Cortex of kidney (tissue), 1 donor: ENCODE measurements at places on chromosomes 1 and 21.

- DNase-seq, result no peak
These were observed 27.4 kb downstream of the SYF2 start for GRCh38 chr1:25204797-25205480.

DNA sequence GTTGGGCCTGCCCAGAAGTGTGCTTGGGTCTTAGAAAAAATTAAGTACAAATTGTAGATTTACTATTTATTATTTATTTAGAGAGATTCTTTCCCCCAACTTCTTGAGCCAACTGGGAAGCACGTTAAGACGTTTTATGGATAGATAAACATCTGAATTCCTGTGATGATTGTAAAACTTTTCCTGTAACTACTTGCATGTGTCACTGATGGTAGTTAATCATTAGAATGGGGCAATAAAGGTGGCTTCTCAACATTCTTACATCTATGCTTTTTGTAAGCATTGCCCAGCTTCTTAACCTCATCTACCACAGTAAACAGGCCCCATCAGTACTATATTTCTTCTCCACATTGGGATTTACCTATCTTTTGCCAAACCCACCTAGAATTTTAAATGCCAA lies 559.8 kb downstream of the LMO4 start:
- DNase-seq, result no peak

GRCh38 chr1:174158767-174159251 lies 511 bp upstream of the RABGAP1L start:
- DNase-seq, result no peak

DNA sequence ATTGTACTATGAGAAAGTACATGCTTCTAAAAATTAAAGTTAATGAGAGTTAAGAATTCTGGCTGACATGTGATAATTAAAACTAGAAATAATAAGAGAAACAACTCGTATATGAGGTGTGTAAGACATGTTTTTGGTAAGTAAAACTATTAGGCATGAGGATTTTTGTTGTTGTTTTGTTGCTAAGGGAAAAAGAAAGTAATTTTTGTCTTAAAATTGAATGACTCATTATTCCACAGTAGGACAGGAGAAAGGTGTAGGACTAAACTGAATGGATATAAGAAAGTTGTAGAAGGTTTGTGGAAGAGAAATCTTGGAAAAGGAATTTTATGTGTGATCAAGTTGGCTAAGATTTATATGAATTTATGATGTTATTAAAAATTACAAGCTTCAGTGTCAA lies 54.8 kb downstream of the TBX19 start:
- DNase-seq, result no peak

- no peak for DNase-seq
These were observed 2.7 kb downstream of the RGL1 start for GRCh38 chr1:183807549-183808168.

DNA sequence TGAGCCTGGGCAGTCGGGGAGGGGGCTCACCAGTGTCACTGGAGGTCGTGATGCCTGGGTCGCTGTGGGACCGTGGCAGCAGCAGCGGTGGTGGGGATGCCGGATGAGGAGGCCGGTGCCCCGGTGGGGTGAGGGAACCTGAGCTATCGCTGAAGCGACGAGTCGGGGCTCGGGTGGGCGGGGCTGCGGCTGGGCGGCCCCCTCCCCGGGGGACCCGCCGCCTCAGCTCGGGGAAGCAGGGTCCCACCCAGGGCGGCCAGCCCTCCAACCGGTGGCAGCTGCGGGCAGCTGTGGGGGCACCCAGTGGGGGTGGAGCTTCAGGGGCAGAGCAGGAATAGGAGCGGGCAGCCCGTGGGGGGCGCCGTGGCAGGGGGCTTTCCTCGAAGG lies 5.0 kb downstream of the ENTREP3 start:
- DNase-seq, result no peak

DNA sequence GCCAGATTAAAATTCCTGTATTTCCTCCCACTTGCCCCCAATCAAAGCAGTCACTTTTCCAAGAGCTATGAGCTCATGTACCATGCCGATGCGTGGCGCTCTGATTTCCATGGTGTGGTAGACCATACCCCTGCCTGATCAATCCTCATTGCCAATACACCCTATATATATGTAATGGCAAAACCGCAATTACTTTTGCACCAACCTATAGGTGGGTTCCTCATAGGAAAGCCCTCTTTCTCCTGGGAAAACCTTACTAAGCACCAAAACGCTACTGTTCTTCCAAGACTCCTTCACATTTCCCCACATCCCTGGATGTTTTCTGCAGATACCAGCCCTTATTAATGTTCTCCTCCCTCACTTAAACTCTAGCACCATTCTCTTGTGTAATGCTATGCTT lies 11.0 kb downstream of the KCNJ6 start:
- no peak for DNase-seq

DNA sequence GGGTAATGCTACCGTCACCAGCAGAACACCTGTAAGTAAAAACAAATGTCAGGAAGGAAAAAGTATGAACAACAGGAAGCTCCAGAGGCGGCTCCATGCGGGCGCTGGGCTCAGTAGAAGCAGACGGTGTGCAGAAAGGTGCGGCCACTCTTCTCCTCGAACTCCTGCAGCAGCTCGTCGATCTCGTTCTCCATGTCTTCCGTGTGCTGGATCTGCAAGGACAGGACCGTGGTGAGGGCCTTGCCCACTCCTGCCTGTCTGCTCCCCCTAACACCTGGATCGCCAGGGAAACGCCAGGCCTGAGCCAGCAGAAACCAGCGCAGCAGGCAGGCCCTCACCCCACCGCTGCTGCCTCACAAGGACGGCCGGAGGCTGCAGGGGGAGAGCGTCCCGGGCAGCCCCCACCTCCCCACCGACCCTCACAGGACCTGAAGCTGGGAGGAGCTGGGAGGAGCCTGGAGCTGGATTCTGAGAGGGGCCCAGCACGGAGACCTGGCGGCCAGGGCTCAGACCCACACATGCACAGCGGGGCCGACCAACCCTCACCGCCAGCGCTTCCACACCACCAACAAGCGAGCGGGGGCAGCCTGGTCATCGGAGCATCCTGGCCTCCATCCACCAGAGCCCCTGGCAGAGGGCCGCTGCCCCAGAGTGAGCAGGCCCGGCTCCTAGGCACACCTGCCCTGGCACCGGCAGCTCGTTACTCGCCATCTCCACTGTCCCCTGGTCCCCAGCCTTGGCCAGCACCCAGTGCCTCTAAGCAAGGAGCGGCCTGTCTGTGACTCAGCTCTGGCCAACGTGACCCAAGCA lies 1.7 kb upstream of the TMEM240 start:
- no peak for DNase-seq

- no peak for DNase-seq
These were observed 51.7 kb upstream of the ACADM start for GRCh38 chr1:75672528-75673393.

DNA sequence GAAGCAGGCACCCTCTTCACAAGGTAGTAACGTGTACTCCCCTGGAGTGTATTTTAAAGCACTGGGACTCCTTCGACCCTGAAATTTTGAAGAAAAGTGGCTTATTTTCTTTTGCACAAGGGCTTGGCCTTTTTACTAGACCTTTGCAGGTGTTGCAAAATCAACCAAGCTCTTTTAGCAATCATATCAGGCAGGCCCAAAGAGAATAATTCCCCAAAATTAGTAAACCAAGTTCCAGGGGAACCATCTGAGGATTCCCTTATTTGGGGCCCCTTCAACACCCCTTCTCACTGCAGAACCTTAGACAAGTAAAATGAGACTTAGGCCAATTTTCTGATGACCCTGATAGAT lies 28.3 kb downstream of the CBR1 start:
- no peak for DNase-seq

GRCh38 chr1:156126043-156126629 lies 11.6 kb downstream of the LMNA start:
- DNase-seq, result no peak

- no peak for DNase-seq
These were observed 9.8 kb downstream of the MIXL1 start for GRCh38 chr1:226233293-226233692.

GRCh38 chr1:10724511-10724910 lies 71.9 kb downstream of the CASZ1 start:
- DNase-seq, result no peak

DNA sequence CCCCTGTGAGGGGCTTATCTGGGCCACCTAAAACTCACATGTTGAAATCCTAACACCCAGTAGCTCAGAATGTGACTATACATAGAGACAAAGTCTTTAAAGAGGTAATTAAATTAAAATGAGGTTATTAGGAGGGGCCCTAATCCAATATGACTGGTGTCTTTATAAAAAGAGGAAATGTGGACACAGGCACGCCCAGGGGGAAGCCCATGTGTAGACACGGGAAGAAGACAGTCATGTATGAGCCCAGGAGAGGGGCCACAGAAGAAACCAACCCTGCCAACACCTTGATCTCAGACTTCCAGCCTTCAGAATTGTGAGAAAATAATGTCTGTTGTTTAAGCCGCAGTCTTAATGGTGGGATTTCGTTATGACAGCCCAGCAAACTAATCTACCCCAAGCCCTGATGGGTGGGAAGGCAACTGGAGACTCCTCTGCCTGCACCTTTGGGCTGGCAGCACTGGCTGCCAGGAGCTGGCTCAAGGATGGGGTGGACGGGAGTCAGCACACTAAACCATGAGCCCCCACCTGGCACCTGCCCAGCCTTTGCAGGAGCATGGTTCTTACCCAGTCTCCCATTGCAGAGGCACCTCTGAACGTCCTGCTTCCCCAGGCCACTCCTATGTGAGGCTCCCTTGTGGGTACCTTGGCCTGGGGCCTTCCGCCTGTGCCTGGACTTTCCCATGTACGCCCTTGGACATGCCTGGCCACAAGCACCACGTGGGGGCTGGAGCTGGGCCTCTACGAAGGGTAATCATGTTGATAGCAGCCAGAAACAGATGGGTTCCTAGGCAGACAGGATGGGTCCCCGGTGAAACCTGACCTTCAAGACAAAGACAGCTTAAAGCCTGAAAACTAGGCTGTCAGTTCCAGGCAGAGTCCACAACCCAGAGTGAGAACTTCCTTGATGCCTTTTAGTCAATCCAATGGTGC lies 57.1 kb upstream of the DMRTB1 start:
- DNase-seq, result no peak

GRCh38 chr1:162856260-162856659 lies 4.7 kb downstream of the CCDC190 start:
- DNase-seq, result no peak

- DNase-seq, result no peak
These were observed 75.2 kb upstream of the GADD45A start for GRCh38 chr1:67609577-67610341.

GRCh38 chr21:35581640-35582039 lies 478.7 kb downstream of the SETD4 start:
- DNase-seq, result no peak

DNA sequence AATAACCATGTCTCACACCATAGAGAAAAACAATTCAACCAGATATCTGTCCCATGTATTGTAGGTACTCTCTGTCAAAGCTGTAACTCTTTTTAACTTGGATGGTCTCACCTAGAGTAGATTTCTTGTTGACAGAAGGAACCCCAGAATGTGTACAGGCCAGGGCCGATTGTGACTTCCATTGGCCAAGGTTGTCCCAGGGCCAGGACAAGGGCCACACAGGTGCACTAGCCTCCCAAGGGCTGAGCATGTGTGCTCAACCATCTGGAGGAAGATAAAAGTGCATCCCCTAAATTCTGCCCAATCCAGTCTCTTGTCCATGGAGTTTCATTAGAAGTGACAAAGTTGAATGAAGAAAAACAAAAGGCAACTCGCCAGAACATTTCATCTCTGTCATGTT lies 51.8 kb downstream of the SETD4 start:
- no peak for DNase-seq

- DNase-seq, result no peak
These were observed 118.3 kb upstream of the ATP1A1 start for GRCh38 chr1:116254776-116255175.

DNA sequence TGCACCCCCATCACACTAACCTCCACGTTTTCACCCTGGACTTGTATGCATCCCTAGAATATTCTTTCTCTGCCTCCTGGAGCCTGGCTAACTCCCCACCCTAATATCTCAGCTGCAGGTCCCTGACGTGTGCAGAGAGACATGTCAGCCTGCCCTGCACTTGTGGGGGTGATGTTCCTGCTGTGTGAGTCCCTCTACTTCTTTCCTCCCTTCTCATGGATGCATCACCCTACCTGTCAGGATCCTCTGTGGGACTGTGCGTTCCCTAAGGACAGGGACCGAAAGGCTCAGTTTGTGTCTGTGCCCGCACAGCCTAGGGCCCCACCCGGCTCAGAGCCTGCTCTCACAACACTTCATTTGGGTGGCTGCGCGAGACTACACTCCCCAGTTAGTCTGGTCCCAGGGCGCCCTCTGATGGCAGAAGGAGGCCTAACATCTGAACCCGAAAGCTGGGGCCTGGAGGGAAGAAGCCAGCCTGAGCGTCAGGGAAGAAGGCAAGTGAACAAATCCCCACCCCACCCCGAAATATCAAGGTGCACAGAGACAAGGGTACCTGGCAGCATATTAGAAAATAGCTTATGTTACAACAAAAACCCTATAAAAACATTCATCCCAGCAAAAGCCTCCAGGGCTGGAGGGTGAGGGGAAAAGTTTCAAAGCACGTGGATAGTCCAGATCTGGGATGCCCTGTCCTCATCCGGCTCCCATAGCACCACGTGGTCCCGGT lies 3.7 kb downstream of the CD52 start:
- DNase-seq, result no peak

GRCh38 chr21:45026066-45026745 lies 48.2 kb upstream of the ADARB1 start:
- DNase-seq, result no peak

GRCh38 chr1:8409606-8410005 lies 91.7 kb downstream of the SLC45A1 start:
- no peak for DNase-seq

- no peak for DNase-seq
These were observed 155.8 kb upstream of the KAZN start for GRCh38 chr1:14442669-14443068.

GRCh38 chr1:100449477-100449876 lies 88.5 kb upstream of the GPR88 start:
- no peak for DNase-seq

- DNase-seq, result no peak
These were observed 489 bp downstream of the CDCA8 start for GRCh38 chr1:37692834-37693175.
